Heart left ventricle (tissue), 16 donors: ENCODE measurements at places on chromosomes 11 and 22. TPM values are rescaled to one million over a fixed set of nuclear protein-coding genes. Genes with fewer than 3 reads are reported as not detected.
A peak's percentile ranks its signal among the peaks of the same experiment; 100 is the strongest.

CRYBB3 gene
- polyA plus RNA-seq, result not detected

GP1BB gene
- polyA plus RNA-seq, result 6.5 TPM

MS4A4E gene
- 1.1 TPM for polyA plus RNA-seq

OR8K1 gene
- polyA plus RNA-seq, result not detected

P2RY2 gene
- 8.5 TPM for polyA plus RNA-seq

NAA40 gene
- polyA plus RNA-seq, result 19.6 TPM

FGF19 gene
- polyA plus RNA-seq, result not detected

DNA sequence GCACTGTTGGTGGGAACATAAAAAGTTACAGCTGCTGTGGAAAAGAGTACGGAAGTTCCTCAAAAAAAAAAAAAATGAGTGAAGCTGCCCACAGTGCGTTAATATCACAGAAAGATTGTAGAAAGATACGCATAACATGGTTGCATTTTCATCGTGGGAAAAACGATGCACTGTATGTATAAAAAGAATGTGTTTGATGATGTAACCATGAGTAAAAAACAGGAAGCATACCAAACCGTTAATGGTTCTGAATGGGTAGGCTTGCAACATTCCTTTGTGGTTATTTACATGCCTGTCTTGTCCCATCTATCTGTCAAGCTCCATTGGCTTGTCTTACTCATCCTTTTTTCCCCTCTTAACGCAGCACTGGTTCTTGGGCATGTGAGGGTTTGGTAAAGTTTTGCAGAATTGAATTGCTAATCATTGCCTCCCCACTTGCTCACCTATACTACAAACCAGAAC is 33.8 kb upstream of the DKK3 start:
- DNase-seq, result no peak

DNA sequence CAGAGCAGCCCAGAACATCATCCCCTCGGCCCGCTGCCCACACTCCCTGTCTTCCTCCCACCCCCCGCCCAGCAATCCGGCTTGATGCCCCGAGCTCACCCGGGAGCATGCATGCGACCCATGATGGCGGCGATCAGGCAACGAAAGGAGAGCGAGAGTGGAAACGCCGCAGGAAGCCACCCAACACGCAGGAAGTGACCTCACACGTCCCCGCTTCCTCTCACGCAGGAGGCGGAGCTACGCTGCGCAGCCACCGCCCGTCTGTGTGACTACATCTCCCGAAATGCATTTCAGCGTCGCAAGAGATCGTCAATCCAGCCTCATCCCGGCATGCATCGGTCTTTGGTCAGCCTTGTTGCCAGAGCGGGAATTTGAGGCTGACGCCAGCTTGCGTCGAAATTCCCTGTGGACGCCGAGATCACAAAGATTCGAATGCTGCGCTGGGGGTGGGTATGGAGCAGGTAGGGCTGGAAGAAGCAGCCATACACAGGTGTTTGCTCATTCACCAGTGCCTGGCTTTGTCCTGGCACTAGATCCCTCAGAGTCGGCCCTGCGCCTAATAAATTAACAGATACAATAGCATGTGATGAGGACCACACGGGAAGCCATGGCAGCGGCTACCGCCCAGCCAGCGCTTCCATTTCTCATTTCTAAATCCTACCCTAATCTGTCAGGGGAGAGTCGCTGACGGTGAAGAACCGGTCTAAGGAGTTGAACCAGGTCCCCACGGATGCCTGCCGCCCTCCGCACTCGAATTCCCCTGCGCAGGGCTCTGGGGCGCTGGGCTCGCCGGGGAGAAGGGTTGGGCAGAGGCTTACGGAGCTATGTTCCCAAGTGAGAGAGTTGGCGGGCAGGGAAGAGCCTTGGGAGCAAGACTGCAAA is at the start of gene RPS13:
TSS of gene RPS13 (minus strand) at position 148 of the 882 bp plus-strand sequence. CDS start at position 122, 26 bp downstream.
- DNase-seq, result peak; percentile 98

DNA sequence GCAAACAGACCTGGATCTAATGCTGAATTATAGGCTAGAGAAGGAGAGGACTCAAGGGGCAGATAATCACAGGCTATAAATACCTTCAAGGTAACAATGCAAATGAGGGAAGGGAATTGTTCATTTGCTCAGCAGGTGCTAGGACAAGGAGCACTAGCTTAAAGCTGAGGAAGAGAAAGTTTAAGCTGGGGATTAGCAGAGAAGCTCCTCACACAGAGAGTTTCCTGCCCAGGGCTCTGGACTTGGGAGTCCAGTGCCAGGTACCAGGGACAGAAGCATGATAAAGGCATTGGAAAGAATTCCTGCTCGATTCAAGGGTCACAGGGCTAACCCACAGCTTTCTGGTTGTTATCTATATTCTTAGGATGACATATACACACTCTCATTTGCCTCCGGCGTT is 509.9 kb downstream of the NTM start:
- DNase-seq, result no peak

DNA sequence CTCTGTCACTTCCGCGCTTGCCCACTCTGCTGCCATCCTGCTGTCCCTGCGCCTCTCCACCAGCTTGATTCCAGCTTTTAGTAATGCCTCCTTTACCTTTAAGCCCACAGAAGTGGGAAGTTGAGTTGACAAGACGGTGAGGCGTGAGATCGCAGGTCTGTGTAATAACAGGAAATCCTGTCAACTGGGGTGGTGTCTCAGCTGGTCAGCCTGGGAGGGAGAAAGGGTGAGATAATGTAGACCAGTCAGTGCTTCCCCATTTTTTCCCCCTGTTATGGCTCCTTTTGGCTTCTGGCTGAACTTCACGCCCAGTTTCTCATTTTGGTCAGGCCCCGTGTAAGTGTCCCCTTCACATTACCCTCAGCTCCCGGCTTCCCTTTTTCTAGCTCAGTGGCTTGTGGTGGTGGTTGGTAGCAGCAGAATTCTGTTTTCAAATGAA is 98.9 kb downstream of the TRAF6 start:
- no peak for DNase-seq

DNA sequence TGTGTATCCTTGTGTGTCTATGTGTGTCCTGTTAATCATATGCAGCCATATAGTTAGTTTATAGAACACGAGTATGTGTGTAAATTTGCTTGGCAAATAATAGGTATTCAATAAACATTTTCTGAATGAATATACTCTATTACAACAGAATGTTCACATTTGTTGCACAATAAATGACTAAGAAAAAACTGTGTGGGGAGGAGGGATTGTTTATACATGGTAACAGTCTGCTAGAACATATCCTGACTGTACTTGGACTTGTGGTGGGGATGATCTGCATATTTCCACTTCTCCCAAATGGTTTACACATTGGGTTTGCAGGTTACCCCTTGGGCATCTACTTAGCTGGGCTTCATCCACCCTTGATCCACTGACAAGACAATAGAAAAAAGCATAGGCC is 194.6 kb downstream of the INSC start:
- DNase-seq, result no peak

GRCh38 chr22:32809786-32810554 is 8.5 kb downstream of the TIMP3 start:
- no peak for DNase-seq

DNA sequence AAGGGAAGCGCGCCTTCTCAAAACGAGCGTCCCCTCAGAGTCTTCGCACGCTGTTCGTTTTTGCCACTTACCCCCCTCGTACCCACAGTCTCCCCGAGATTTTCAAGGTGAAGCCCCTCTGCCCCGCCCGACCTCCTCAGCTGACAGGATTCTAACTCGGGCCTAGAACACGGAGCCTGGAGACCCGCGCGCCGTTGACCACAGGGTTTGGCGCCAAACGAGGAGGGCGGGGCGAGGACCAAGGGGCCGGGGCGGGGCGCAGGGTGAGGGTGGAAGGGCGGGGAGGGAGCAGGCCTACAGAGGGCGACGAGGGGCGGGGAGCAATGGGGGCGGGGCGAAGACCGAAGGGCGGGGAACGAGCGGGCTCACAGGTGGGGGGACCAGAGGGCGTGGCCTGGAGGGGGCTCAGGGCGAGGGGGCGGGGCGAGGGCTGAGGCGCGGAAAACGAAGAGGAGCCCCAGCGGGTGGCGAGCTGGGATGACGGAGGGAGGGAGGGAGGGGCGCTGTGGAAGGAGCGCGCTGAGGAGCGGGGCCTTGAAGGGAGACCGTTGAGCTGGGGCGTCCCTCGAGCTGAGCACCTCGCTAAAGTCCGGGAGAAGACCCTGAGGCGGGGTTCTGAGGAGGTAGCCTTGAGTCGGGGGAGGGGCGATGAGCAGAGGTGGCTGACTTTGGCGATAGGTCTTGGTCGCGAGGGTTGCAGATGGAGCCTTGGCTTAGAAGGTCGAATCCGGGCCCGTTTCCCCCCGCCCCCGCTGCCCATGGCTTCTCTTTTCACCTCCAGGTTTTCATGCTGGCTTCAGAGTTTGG is at the start of gene DMC1:
TSS of gene DMC1 (minus strand) at position 212 of the 807 bp plus-strand sequence. CDS start 1,927 bp downstream, outside the sequence.
- peak; percentile 96 for DNase-seq

GRCh38 chr22:24033731-24034130 is 22.6 kb downstream of the CABIN1 start:
- DNase-seq, result no peak

DNA sequence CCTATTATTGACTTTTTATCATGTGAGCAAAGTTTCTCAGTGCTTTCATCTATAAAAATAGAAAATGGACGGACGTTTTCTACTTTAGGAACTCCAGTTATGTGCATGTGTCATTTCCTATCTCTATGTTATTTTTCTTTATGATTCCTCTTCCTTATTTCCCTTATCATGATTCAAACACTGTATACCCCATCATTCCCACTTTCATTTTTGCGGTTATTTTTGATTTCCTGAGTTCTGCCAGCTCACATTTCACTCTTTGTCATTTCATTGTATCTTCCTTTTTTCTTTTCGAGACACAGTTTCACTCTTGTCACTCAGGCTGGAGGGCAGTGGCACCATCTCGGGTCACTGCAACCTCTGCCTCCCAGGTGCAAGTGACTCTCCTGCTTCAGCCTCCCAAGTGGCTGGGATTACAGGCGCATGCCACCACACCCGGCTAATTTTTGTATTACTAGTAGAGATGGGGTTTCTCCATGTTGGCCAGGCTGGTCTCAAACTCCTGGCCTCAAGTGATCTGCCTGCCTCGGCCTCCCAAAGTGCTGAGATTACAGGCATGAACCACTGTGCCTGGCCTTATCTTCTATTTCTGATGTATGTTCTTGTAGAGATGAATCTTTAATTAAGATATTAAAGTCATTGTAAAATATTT is 21.5 kb downstream of the C11orf58 start:
- no peak for DNase-seq

DNA sequence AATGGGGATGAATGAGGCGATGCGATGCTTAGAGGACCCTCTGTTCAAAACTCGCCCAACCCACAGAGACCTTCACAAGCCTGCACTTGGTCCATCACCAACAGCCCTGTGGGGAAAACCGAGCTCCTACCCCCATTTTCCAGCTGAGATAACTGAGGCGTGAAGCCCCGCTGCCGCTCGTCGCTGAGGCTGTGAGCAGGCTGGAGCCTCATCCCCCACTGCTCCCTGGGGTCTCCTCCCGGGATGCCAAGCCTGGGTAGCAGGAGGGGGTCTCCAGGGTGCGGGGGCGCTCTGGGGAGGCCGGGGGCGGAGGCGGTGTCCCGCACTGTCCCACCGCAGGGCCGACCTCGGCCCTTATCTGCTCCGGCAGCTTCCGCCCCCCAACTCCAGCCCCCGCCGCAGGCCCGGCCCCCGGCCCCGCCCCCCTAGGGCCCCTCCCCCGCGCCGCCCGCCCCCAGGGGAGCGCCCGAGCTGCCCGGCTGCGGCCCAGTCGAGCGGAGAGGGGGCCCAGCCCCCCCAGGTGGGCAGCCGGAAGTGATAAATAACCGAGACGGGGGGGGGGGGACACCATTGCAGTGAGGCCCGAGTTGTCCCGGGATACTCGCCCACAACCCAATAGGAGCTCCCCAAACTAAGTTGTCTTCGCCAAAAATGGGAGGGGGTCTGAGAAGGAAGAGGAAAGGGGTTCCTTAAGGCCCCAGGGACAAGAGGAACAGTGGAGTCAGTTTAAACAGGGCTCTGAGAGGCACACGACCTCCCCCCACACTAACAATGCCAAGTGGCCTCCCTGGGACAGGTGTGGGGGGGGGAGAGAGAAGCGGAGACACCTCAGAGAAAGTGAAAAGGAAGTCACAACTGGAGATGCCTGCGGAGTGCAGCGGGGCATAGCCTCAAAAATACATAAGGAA is 8.3 kb upstream of the SLC39A13 start:
- peak; percentile 31 for DNase-seq

DNA sequence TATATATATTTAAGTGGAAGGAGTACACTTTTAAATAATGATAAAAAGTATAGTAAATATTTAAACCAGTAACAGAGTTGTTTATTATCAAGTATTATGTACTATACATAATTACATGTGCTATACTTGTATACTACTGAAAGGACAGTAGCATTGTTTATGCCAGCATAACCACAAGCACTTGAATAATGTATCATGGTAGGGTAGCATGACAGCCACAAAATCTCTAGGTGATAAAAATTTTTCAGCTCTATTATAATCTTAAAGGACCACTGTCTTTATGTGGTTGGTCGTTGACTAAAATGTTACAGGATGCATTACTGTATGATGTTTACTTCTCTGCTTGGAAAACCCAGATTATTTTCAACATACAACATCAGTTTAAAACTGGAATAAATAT is 349.2 kb downstream of the CASP12 start:
- no peak for DNase-seq

- DNase-seq, result no peak
These were observed 6.3 kb downstream of the TYR start for GRCh38 chr11:89184021-89184420.

GRCh38 chr22:23315341-23315917 is 135.1 kb downstream of the BCR start:
- DNase-seq, result peak; percentile 45

DNA sequence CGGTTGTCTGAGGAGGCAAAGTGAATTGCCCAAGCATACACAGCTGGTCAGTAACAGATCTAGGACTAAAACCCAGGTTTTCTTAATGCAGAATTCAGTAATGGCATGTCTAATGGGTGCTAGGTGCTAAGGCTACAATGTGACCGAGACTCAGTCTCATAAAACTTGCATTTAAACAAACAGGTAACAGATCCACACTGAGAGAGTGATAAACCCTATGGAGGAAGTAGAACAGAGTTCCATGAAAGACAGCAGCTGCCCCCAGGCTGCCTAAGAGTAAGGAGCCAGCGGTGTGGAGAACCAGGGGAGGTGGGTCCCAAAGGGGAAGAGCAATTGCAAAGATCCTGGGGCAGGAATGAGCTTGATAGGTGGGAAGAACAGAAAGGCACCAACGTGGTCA is 27.3 kb downstream of the MMP13 start:
- DNase-seq, result no peak

- no peak for DNase-seq
These were observed 10.9 kb upstream of the TNNT3 start for GRCh38 chr11:1908618-1909017.

- no peak for DNase-seq
These were observed 48.8 kb upstream of the GALNT18 start for GRCh38 chr11:11670574-11670973.
